ENCODE measurements at places on chromosomes 11 and 22.

- no peak for DNase-seq
Measured at GRCh38 chr11:6559369-6559768, 44.0 kb downstream of the RRP8 start.

DNA sequence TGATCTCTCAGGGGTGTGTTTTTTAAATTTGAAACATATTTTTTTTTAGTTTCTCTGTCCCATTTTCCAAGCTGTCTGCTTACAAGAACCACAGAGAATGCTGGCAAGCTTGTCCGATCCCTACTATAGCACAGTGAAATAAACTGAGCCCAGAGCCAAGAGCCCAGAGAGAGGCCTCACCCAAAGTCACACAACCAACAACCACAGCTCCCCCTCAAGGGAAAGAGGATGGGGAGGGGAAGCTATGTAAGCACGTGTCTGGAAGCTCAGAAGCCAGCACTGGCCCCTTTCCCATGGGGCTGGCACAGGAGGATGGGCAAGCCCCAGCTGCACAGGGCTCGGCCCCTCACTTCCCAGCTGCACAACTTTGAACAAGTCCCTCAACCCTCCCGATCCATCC lies 3.2 kb upstream of the SART1 start:
- DNase-seq = no peak

DNA sequence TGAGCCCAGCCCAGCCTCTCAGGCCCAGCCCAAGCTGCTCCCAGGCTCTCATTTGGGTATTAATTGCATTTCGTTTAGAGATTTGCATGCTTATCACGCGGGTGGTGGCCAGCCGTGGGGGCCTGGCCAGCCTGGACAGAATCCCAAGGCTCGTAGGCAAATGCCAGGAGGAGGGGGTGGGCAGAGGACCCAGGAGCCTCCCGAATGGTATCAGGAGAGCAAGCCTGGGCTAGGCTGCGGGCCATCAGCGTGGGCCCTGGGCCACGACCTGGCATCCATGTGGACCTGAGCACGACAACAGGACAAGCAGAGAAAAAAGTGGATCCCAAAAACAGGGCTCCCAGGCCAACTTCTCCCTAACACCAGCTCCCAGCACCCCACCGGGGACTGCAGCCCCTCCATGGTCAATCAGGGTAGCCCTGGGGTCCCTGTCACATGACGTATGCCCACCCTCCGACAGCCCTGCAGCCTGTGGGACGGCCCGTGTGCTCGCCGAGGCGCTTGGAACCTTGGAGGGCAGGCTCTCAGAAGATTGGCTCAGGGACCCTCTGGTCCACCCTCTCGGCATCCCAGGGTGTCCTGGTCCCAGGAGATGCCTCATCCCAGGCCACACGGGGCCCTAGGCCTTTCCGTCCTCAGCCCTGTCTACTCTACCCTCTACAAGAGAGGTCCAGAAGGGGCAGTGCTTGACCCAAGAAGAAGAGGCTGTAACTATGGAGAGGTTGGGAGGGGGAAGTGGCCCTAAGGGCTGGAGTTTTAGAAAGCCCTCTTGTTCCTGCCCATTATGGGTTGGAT lies 8.8 kb downstream of the ASCL2 start:
- no peak for DNase-seq

DNA sequence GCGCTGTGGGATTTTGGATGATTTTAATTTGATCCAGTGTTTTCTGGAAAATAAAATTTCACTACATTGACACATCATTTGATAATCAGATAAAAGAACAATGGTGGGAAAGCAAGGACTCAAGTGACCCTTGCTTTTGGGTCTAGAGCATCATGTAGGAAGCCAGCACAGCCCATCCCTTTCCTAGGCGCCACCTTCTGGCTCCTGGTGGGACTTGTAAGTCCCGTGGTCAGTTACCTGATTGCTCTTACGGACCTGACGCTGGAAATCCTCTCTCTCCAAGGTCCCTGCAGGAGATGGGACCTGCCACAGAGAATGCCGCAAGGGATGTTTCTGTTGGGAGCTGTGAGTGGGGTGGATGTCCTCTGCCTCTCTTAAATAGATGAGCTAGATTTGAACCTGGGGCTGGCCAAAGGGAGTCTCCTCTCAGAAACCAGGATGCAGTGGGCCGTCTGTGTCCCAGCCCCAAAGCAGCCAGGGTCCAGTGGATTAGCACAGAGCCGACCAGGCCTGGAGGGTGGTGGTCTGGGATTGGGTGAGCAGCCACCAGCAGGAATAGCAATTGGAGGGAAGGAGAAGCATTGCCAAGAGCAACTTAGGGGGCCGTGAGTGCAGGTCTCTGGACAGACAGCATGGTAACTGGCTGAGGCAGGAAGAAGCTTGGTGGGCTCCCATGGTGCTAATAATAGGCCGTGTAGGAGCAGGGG lies 21.7 kb downstream of the TIMP3 start:
- DNase-seq = peak; percentile 61

DNA sequence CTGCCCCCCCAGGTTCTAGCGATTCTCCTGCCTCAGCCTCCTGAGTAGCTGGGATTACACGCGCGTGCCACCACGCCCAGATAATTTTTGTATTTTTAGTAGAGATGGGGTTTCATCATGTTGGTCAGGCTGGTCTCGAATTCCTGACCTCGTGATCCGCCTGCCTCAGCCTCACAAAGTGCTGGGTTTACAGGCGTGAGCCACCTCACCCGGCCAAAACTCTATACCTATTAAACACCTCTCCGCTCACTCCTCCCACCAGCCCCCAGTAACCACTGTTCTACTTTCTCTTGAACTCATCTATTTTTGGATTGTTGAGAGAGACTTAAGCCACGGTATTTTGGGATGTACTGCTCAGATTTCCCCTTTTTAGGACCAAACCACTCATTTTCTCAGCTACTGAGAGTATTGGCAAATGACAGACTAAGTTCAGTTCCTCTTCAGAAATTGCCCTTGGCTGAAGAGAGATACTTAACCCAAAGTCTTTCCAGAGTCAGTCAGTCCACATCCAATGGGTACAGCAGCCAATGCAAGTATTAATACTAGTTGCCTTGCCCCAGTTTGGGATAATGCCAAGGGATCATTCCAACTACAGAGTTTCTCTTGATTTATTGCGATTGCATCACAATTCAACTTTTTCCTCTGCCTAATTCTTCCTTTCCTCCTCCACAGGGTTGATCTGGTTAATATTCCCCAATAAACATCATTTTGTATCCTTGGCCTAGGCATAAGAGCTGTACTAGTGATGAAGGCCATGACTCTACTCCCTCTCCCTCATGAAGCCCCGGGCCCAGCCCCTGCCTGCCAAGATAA lies 36.8 kb upstream of the CSTF3 start:
- no peak for DNase-seq

GRCh38 chr11:129937592-129938238 lies 42.3 kb upstream of the NFRKB start:
- no peak for DNase-seq

DNA sequence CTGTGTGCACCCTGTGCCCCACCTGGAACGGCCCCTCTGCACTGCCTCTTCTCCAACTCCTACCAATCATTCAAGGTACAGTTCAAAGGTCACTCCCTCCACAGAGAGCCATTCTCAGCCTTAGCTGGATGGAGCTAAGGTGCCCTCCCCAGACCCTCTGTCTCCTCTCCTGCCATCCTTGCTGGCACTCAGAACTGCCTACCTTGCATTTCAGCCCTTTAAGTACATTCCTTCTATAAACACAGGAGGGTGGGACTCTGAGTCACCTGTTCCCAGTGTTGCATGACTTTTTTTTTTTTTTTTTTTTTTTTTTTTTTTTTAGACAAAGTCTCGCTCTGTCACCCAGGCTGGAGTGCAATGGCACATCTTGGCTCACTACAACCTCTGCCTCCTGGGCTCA lies 8.6 kb downstream of the TTLL1 start:
- peak; percentile 81 for DNase-seq

DNA sequence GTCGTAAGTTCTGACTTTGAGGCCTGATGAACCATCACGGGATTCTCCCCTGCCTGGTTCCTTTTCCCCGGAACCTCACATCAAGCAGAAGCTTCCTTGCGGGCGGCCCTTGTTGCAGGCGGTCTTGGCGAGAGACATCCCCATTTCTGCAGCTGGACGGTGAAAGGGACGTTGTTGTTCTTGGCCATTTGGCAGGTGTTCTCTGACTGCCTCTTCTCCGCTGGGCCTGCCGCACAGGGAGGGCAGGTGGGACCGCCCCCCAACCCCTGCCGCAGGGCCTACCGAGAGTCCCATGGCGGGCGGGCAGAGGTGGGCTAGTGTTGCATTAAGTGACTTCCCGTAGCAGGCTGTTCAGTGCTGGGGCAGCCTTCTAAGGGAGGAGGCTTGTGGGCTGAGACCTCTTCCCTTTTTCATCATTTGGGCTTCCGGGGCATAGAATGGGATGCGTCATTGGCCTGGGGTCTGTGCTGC lies 26.9 kb upstream of the GRAMD4 start:
- no peak for DNase-seq

GRCh38 chr11:83643115-83643514 lies 356.9 kb upstream of the CCDC90B start:
- no peak for DNase-seq

- DNase-seq = no peak
Measured at GRCh38 chr22:48076008-48076407, 1313.6 kb downstream of the TBC1D22A start.

- no peak for DNase-seq
Measured at GRCh38 chr11:67649634-67650510, 658 bp downstream of the ACY3 start.

- no peak for DNase-seq
Measured at GRCh38 chr11:60810569-60810968, 25.4 kb downstream of the MS4A10 start.

DNA sequence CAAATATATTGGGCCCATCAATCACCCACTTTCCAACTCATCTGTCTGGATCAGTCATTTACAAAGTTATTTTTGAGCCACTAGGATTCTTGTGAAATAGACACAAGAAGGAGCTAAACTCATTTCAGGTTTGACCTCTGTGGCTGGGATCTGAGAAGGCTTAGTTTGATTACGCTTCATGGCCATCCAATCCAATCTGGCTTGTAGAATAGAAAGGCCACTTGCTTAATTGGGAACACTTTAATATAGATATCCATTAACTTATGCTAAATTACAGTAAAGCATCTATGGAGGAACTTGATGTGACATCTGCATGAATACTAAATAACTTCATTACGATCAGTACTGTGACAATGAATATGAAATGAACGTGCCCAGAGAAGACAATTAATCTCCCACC lies 284.2 kb downstream of the ST3GAL4 start:
- DNase-seq = no peak

DNA sequence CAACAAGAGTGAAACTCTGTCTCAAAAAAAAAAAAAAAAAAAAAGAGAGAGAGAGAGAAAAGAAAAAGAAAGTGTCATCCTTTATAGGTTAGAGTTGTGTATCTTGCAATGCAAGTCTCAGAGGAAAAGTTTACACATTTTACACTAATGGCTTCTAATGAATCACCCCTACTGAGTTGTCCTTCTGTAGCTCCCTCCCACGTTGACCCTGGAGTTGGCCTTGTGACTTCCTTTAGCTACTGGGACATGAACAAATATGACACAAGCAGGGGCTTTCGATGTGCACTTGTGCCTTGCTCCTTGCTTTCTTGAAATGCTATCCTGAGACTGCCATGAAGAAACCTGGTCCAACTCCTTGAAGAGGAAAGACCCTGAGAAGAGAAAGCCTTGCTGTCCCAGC lies 2.4 kb upstream of the SMCO4 start:
- no peak for DNase-seq

GRCh38 chr11:130652671-130653335 lies 204.4 kb downstream of the ADAMTS15 start:
- DNase-seq = peak; percentile 70

DNA sequence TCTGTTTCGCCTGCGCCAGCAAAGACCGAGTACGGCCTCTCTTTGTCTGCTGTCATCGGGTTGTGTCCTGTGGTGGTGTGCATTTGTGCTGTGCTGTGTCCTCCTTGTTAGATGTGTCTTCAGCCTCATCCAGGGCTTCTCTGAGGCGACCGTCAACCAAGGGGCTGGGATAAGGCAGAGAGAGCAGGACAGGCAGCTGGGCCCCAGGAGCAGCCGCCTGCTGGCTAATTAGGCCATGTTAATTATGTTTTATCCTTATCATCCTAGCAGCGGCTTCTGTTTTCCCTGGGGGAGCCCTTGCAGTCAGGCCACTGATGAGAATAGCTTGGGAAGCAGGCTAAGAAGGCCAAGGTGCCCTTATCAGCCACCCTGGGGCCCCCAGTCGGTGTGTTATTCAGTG lies 40.7 kb upstream of the TTC12 start:
- no peak for DNase-seq

DNA sequence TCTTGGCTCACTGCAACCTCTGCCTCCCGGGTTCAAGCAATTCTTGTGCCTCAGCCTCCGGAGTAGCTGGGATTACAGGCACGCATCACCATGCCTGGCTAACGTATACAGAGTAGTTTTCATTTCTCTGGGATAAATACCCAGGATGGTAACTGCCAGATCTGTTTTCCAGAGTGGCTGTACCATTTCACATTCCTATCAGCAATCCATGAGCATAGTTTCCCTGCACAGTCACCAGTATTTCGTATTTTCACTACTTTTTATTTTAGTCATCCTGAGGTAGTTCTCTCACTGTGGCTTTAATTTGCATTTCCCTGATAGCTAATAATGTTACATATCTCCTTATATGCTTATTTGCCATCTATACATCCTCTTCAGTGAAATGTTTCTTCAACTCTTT lies 11.0 kb upstream of the SCARF2 start:
- DNase-seq = no peak

DNA sequence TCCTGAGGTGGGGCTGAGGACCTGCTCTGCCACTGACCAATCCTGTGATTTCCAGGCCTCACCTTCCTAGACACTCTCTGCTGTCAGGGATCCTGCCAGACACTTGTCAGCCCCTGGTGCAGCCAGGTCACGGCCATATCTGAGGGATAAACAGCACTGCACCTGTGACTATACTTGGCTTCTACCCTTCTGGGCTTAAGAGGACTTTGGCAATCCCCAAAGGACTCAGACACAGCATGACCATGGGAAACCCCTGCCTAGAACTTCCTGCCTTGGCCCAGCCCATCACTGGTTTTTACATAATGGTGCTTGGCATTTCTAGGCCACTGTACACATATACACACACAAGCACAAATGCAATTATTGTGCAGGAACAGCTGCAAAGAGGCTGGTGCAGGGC lies 11.6 kb upstream of the OLFML1 start:
- no peak for DNase-seq

DNA sequence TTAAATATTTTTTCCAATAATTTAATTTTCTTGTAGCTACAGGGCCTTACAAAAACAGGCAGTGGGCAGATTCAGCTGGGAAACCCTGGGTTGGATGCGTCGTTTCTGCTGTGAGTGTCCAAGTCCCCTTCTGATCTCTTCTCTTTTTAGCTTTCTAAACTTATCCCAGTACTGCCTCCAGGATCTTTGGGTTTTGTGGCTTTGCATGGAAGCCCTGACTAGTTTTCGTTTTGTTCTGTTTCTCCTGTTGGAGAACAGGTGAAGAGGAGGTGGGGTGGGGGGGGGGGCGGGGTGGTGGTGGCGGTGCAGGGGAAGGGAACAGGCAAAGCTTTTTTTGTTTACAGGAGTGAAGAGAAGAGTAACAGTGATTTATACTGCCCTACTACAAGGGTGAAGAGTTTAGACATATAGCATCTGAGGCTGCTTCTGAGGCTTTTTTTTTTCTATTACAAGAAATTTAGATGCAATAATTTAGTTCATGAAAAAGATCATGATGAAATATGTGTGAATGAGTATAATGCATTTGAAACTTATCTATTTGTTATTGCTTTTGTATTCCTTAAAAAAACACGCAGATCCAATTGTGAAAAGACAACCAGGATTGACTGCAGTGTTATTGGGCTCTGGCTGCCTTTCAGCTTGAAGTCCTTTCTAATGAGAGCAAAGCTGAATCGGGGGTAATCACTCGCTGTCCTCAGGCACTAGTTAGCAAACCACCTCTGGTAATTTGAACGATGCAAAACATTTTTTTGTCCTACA lies 142.9 kb downstream of the NCAM1 start:
- DNase-seq = no peak

GRCh38 chr22:19576460-19577421 lies 52.5 kb upstream of the CLDN5 start:
- peak; percentile 84 for DNase-seq

All from epithelial cell of esophagus (primary cell).